ENCODE measurements at places on chromosomes 6 and 20.

GRCh38 chr6:18415671-18416340, 28.7 kb downstream of the RNF144B start:
- no peak for DNase-seq

DNA sequence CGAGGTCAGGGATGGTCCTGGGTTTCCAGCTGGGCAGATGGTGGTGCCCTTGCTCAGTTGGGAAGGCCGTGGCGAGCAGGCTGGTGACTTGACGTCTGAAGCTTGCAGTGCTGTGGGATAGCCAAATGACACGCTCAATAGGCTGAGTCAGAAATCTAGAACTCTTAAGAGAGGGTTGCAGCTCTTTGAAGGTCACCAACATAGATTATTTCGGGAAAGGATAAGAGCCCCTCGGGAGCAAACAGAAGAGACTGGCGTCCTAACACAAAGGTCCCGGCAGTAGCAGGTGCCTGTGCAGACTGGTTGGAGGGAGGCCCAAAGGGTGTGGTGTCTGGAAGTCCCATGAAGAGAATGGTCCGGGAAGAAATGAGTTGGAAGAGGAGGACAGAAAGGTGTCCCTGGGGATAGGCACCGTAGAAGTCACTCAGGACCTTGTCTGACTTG, 18.4 kb downstream of the PKIG start:
- no peak for DNase-seq

- no peak for DNase-seq
These were observed 211.6 kb upstream of the MARCKS start for GRCh38 chr6:113645576-113645970.

DNA sequence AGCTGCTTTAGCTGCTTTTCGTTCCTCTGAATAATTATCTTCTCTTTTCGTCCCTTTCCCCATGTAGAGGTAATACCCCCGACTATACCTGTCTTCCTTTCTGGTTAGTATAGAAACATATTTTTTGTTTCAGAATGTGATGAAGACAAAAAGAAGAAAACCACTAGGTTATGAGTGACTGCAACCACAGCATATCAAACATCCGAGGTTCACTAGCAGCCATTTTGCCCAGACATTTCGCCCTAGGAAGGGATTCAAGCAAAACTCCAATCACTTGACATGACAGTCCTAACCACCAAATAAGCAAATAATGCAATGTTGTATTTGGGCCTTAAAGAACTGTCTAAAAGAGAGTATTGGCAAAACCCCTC, 9.4 kb downstream of the SNX5 start:
- no peak for DNase-seq
